H9 (cell line): ENCODE measurements at places on chromosomes 12 and 14. TPM values are rescaled to one million over a fixed set of nuclear protein-coding genes. Genes with fewer than 3 reads are reported as not detected.

The B3GNT4 gene
- total RNA-seq: 0.92 and 1.0 TPM in 2 replicates

GRCh38 chr12:46547421-46548354 lies 175.1 kb upstream of the SLC38A2 start:
- DNase-seq: no peak

The SMCO2 gene
- total RNA-seq: 0.20 TPM in 2 replicates

GRCh38 chr12:38847247-38847646 lies 58.1 kb downstream of the CPNE8 start:
- no peak for DNase-seq

DNA sequence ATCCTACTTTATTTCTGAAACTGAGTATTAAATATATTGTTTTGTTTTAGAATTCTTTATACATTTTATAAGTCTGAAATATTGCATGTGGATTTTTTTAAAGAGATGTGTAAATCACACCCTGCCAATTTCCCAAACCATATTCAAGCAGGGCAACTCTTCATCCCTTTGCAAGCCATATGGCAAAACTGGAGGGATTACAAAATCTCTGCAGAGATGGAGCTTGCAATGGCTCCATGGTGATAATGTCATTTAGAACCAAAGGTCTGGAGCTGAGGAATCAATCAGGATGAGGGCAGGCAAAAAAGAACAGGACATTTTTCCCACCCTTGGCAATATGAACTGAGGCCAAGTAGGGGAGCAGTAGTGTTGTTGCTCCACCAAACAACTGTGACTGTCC lies 173.4 kb downstream of the BMP4 start:
- DNase-seq: no peak

The SDR9C7 gene
- not detected in 2 replicates for total RNA-seq

GRCh38 chr14:53002576-53002975 lies 51.7 kb upstream of the FERMT2 start:
- DNase-seq: peak; percentile 35
